ENCODE measurements at places on chromosomes 7 and 10. TPM values are rescaled to one million over a fixed set of nuclear protein-coding genes. Genes with fewer than 3 reads are reported as not detected.

- DNase-seq = peak; percentile 69
These were observed 26.7 kb downstream of the MICALL2 start for GRCh38 chr7:1432411-1433082.

GRCh38 chr7:130865408-130866236 is 131.6 kb upstream of the KLF14 start:
- peak; percentile 13 for DNase-seq

- no peak for DNase-seq
These were observed 16.5 kb upstream of the PRKAG2 start for GRCh38 chr7:151893405-151893923.

GRCh38 chr10:132812520-132812919 is 26.6 kb upstream of the NKX6-2 start:
- no peak for DNase-seq

Gene PRPS1L1
- total RNA-seq = not detected

GRCh38 chr7:5564894-5565293 is 141.3 kb upstream of the TNRC18 start:
- no peak for DNase-seq

Gene FAM241B
- not detected for total RNA-seq

Gene PDIA4
- 120 TPM for total RNA-seq

Gene SORBS1
- 3.3 TPM for total RNA-seq

Gene TPK1
- total RNA-seq = 11.5 TPM

DNA sequence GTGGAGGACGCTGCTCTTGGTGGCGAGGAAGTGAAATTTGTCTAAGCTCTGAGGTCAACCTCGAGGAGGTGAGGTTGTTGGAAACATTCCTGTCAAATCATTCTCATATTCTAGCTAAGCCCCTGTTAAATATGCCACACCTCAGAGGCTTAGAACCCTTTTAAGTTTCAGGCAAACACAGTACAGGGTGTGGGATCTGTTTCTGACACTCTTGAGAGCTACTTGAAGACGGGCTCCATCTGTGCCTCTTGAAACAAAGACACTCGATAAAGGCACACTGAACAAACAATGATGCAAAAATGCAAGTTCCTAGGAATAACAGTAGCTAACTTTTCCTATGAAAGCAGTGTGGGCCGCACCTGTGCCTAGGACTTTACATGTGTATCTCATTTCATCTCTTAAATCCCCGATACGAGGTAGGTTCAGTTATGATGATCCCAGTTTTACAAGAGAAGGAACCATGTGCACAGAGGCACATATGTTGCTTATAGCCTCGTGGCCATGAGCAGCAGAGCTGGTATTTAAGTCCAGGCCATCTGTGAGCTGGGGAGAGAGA is 299.2 kb downstream of the CCDC3 start:
- no peak for DNase-seq

DNA sequence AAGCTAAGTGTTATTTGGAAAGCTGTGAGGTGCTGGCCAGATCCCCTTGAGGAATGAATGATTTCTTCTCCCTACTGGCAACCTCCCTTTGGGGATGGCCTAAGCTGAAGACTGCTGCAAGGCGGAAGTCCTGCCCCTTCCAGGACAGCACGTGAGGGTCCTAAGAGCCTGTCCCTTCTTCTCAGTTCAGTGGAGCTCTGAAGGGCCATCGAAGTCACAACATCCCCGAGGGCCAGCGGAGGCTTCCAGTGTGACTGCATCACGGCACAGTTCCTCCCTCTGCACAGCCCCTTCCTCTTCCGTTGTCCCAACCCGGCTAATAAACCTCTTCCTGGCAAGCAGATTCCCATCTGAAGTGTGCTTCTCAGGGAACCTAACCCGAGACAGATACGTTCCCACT is 43.7 kb downstream of the RNF32 start:
- no peak for DNase-seq

DNA sequence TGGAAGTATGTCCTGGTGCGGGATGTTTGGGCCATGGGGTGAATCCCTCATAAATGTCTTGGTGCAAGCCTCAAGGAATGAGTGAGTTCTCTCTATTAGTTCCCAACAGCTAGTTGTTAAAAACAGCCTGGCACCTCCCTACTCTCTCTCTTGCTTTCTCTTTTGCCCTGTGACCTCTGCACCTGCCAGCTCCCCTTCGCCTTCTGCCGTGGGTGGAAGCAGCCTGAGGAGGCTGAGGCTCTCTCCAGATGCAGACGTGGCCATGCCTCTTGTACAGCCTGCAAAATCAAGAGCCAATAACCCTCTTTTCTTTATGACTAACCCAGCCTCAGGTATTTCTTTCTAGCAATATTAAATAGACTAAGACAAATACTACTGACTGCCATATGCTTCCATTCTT is 210.3 kb downstream of the POM121L12 start:
- DNase-seq = no peak

- no peak for DNase-seq
These were observed 160.8 kb downstream of the SPAG6 start for GRCh38 chr10:22505911-22506685.

GRCh38 chr10:78849731-78850130 is 219.0 kb upstream of the ZMIZ1 start:
- DNase-seq = no peak

- no peak for DNase-seq
These were observed 190.9 kb upstream of the LYZL2 start for GRCh38 chr10:30820261-30820991.

DNA sequence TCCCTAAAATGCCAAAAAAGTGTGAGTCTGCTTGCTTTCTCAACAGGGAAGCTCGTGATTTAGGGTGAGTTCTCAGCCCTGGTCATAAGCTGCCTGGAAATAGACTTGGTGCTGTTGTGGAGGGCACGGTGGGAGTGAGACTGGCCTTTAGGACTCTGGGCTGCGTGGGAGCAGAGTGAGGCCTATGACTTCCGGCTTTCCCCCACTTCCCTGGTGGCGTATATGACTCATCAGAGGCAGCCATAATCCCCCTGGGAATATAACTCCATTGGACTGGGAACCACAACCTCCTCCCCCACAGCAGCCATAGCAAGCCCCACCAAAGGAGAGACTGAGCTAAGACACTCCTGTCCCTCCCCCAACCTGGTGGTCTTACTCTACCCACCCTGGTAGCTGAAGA is 95.0 kb downstream of the PON1 start:
- no peak for DNase-seq

Gene GTPBP10
- 38.8 TPM for total RNA-seq

DNA sequence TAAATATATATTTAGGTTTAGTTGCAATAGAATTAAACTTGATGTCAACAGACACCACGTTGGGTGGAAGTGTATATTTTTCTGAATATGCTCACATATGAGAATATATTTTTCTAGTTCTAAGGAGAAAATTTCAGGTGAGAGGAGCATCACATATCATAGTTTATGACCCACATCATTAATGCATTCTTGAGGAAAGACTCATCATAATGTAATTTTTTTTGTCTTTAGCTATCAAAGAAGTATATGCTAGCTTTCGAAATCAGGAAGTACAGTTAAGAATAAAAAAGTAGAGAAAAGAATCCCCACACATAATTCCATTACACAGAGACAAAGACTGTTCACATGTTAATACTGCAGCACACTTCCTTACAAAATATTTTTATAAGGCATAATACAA is 30.4 kb downstream of the A1CF start:
- DNase-seq = no peak

GRCh38 chr7:101940830-101941229 is 123.4 kb downstream of the CUX1 start:
- DNase-seq = peak; percentile 40

Gene NRG3
- total RNA-seq = not detected

DNA sequence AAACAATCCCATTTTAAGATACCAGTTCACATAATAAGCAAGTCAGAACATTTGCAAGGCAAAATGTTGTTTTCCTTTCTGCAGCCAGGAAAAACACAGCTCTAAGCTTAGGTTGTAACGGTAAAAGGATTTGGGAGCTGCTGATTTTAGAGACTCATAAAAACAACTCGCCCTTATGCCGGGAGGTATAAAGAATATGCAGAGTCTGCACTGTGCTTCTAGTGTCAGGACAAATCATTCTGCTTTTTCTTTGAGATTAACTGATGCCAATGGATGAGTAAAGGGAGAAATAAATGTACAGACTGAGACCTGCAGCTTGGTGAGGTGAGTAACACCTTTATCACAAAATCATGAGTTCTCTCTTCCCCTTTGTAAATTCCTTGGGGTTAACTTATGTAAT is 2.0 kb upstream of the SFR1 start:
- no peak for DNase-seq

Gene ADAMTS14
- total RNA-seq = 0.11 TPM

Gene DRGX
- not detected for total RNA-seq

DNA sequence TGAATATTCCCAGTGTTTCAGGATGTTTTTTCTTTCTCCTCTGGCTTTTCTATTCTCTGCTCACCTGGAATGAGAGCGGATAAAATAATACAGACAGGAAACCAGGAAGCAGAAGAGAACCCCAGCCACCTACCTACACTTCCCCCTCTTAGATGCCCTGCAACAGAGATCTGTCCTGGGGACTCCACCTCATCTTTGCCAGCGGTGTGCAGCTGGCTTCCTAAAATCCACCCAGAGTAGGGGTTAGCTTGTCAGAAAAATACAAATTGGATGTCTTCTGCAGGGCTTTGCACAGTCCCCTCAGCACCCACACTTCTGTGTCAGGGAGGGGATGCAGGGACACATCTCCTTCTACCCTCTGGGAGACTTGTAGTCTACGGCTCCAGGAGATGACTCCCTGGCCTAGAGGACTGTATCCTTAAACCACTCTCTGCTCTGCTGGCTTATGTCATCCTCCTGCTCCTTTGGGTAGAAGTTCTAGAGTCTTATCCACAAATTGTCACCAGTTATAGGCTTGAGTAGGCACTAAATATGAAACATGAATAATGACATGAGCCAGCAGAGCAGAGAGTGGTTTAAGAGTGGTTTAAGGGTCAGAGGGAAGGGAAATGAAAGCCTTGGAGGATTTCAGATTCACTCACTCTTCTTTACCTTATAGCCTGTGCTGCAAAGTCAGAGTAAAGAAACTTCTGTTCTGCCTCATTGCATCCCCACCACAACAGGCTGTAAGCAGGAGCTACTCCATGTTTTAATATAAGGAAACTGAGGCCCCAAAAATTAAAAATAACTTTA is 749.4 kb downstream of the AUTS2 start:
- DNase-seq = peak; percentile 9

DNA sequence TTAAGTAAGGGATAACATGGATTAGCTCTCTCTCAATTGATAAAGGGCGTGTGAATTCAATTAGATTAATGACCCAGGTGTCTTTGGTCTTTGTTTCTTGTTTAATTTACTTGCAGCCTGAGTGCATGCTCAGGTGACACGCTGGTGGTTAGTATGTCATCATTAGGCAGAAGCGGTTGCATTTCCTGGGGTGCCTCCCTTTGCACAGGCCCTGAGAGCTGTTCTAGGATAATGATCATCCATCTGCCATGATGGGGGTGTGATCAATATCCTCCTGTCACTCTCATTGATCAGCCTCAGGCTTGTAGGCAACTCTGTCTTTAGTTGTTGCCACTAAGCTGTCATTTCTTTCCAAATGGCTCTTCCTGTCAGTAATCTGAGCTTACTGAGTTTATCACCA is 99.6 kb upstream of the NPS start:
- no peak for DNase-seq
